ENCODE measurements at places on chromosomes 12 and 14.

GRCh38 chr14:62957562-62957961 lies 87.7 kb downstream of the KCNH5 start:
- no peak for DNase-seq

DNA sequence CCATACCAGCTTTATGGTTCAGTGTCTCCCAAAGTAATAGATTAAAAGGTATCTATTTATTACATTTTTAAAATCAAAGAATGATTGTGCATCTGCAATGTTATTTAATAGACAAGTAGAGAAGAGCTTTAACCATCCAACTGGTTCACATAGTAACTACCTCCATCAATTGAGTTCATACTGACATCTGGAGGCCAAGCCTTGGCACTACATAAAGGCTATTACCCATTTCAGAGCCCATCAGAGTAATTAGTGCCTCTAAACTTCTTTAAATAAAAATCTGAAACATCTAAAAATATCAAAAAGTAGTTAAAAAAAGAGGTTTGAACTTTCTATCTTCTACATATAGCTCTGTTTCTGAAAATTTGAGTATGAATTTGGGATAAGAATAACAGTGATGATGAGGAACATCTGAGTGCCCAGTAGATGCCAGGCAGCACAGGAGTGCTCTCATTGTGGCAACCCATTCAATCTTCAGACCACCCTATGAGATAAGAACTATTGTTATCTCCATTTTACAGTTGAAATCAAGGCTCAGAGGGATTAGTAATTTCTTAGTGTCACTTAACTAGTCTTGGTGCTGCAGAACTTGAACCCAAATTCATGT lies 132.9 kb upstream of the DAAM1 start:
- DNase-seq = peak; percentile 7

DNA sequence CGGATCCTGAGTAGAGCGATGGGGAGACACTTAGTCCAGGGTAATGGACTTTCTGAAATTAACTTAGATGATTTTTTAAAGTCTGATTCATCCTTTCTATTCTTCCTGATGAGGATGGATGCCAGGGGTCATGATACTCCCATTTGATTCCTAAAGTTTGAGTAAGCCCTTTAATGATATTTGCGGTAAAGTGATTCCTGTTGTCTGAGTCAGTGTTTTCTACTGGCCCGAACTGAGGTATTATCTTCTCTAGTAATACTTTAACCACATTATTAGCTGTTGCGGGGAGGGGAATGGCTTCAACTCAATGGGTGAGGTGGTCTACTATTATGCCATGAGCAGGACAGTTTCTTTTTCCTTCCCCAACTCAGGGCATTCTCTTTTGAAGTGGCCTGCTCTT lies 111.6 kb downstream of the RIN3 start:
- no peak for DNase-seq

- no peak for DNase-seq
Observed at GRCh38 chr12:61514016-61514415, 746.2 kb upstream of the USP15 start.

GRCh38 chr14:68964300-68965093 lies 14.6 kb downstream of the ACTN1 start:
- DNase-seq = no peak

DNA sequence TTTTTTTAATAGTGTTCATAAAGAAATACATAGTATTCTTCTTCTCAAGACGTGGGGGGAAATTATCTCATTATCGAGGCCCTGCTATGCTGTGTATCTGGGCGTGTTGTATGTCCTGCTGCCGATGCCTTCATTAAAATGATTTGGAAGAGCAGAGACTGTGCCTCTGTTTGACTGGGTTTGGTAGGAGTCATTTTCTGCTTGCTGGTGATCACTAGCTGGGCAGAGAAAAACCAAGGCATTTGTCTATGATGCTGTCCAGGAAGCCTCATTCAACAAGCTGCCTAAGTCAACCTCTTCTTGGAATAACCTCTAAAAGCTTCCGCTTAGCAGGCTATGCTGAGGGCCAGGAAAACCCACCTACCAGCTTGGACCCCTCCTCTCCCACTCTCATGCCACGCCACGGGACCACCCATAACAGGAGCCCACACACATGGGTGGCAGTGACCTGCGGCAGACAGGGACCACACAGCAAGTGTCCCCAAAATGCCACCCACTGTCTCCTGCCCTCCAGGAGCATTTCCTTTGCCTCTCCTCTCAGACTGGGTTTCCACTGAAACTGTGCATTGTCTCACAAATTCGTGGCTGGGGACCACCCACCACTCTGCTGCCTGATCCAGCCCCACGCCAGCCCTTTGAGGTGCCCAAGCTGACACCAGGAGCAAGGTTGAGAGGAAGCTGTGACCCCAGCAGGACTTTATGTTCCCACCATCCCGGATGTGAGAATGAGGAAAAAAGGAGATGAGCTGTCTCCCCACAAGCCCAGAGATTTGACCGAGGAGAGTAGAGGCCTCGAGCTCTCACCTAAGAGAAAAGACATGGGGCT lies 36.8 kb downstream of the DAD1 start:
- DNase-seq = peak; percentile 7

- no peak for DNase-seq
Observed at GRCh38 chr12:6956021-6956727, 5.0 kb downstream of the PTPN6 start.

DNA sequence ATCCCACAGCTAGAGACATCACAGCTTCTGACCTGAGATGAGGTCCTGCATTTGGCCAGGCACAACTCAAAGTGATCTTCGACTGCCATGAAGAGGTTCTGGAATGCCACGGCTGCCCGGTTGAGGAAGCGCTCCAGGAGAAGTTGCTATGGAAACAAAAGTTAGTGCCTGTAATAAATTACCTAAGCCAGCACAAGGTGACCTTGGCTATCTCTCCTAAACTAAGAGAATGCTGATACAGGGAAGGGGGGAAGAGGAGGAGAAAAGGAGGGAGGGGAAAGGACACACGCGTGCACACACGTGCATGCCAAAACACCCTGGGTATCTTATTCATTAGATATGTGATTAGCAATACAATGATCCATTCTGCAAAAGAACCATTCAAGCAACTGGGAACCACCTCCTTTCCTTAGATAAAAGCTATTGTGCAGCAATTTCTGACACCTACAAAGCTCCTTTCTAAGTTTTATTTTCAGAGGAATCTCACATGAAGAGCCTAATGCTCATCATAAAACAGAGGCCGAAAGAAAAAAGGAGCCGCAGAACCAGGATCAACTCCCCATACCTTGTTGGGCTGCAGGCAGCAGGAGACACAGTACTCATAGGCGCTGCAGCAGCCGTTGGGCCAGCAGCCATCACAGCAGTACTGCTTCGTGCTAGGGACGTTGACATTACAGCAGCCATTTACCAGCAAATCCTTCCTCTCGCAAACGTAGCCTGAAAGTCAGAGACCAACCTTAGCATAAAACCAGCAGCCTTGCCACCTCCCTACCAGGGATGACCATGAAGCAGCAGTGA lies 17.9 kb downstream of the SPRING1 start:
- DNase-seq = no peak

DNA sequence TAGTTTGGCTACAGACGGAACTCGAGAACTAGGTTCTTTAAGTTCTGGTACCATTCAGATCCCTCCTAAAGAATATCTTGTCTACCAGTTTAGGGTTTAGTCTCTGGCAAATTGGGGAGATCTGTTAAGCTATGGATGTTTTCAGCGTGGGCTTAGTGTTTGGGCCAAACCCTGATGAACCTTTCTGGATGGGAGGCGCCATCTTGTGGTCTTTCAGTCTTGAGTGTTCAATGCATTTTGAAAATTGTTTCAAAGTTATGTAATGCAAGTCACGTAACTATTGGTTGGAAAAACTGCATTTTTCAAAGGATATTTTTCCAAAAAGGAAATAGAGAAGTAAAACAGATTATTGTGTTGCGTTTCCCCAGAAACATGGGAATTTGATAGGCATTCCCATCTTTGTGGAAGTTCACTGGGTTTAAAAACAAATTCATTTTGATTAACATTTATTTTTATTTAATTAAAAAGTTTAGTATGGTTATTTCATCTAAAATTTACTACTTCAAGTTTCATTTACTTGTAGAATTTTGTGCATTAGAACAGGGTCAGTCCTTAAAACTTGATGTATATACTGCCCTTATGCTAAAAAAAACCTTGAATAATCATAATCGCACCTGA lies 169.0 kb downstream of the PRIMA1 start:
- no peak for DNase-seq

DNA sequence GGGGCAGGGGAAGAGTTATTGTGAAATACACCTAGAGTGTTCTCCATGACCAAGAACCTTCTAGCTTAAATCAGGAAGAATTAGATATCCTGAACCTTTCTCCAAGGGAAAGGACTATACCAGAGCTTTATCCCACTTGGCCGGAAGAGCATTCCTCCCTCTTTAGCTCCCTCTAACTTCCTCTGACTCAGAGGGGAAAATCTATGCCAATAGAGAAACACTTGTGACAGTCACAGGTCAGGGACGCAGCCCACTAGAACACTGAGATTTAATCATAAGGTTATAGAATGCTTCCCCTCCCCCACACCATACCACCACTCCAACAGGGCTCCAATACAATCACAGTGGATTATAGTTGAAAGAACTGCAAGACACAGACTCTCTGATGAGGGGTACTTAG lies 55.4 kb upstream of the RFX4 start:
- DNase-seq = no peak

DNA sequence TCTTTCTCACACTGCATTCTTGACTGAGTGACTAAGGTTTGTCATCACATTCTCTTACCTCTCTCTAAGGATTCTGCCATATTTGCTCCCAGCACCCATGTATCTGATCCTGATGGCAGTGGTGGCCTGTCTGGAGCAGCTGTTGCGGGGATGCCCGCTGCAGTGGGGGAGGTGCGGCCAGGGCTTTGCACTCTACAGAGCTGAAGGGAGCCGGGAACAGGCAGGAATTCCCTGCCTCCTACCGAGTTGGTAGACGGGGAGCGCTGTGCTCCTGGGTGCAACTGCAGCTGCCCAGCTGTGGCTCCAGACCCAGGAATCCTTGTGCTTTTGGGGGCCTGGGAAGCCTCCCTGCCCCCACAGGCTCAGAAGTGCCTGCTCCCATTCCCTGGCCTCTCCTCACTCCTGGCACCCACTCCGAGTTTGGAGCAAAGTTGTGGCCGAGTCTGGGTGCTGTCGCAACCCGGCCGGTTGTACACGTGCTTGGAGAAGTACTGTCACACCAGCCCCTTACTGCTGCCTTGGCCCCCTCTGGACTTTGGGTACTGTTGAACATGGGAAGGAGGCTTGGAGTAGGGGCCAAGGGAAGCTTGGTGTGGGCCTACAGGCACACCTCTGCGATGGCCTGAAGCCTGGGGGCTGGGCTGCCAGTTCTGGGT lies 106.9 kb upstream of the OR4E1 start:
- DNase-seq = no peak

DNA sequence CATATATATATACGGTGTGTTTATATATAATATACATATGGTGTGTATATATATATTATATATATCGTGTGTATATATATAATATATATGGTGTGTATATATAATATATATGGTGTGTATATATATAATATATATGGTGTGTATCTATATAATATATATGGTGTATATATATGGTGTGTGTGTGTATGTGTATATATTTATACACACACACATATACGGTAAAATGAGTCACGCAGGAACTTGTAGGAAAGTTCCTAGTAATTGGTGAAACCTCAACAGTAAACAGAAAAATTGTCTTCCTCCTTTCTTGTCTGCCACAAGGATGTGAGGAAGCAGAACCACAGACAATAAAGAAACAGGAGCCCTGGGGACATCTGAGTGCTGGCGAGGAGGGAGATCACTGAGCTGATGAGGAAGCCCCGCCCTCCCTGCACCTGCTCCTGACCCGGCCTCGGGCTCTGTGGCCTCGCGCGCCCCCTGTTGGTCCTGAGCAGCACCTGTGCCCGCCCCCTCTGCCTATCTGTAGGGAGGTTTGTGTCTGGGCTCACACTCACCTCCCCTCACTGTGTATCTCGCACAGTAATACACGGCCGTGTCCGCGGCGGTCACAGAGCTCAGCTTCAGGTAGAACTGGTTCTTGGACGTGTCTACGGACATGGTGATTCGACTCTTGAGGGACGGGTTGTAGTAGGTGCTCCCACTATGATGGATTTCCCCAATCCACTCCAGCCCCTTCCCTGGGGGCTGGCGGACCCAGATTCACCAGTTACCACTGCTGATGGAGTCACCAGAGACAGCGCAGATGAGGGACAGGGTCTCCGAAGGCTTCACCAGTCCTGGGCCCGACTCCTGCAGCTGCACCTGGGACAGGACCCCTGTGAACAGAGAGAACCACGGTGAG lies 1079.4 kb downstream of the TMEM121 start:
- DNase-seq = peak; percentile 66

DNA sequence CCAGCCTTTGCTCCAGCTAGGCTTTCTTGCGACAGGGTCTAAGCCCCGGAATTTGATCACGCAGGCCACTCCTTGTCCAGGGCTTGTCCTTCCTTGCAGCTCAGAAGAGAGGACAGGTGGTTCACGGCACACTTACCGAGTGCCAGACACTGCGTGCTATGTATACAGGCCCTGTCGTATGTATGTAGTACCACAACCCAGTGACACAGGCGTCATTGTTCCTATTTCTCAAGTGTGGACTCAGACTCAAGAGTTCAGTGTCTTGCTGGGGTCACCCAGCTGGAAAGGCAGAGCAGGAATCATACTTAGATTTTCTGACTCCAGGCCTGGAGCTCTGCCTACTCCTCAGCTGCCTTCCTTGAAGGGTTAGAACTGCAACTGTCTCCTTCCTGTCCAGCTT lies 153.9 kb downstream of the SMOC1 start:
- no peak for DNase-seq

GRCh38 chr12:67853204-67853603 lies 136.0 kb upstream of the IFNG-AS1 start:
- DNase-seq = no peak

GRCh38 chr12:130632642-130633041 lies 83.5 kb downstream of the RIMBP2 start:
- DNase-seq = no peak

GRCh38 chr14:98951031-98951430 lies 321.0 kb downstream of the BCL11B start:
- no peak for DNase-seq

DNA sequence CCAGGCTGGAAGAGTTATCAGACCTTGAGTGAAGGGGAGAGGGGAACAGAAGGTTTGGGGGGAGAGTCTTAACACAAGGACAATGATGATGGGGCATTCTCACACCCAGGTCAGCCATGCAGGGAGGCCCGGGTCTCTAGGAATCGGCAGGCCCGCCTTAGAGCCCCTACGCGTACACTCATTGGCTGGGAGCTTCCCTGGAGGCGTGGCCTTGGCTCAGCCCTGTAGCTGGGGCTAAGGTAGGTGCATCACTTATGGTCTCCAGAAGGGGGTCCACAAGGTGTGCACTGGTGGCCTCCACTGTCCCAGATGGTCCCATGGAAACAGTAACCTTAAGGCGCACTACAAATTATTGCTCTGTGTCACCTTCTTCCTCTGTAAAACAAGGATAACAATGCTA lies 660.1 kb downstream of the MED13L start:
- no peak for DNase-seq

GRCh38 chr12:2294651-2295475 lies 242.1 kb downstream of the CACNA1C start:
- no peak for DNase-seq

- DNase-seq = no peak
Observed at GRCh38 chr12:121568518-121568917, 12.3 kb downstream of the KDM2B start.

GRCh38 chr12:3218228-3219171 lies 141.3 kb downstream of the TSPAN9 start:
- no peak for DNase-seq

- no peak for DNase-seq
Observed at GRCh38 chr12:42809226-42809625, 219.7 kb upstream of the PRICKLE1 start.

Data from CD4-positive, alpha-beta T cell treated with Interleukin-6 at 100 ng/mL for 8 hours (primary cell).